ENCODE measurements at places on chromosomes 3 and 15.
A peak's percentile ranks its signal among the peaks of the same experiment; 100 is the strongest.

- no peak for DNase-seq
Measured at GRCh38 chr3:49674497-49674983, 389 bp downstream of the APEH start.

- DNase-seq = no peak
Measured at GRCh38 chr3:128932516-128933212, 53.2 kb downstream of the ACAD9 start.

DNA sequence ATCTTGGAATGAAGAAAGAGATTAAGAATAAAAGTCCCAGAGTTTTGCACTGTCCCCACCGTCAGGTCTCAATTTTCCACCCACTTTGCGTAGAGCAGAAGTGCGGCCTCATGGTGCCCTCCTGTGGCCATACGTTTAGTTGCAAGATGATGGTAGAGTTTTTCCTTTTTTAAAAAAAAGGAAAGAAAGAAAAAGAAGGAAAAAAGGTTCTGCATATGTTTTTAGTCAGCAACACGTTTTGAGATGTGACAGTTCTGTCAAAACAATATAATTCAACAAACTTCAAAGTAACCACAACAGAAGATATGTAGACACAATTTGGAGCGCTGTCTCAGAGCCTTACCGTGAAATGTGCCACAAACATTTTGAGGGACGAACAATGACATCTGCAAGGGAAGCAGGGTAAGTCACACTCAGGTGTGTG lies 24.6 kb downstream of the EBLN2 start:
- DNase-seq = peak; percentile 16

DNA sequence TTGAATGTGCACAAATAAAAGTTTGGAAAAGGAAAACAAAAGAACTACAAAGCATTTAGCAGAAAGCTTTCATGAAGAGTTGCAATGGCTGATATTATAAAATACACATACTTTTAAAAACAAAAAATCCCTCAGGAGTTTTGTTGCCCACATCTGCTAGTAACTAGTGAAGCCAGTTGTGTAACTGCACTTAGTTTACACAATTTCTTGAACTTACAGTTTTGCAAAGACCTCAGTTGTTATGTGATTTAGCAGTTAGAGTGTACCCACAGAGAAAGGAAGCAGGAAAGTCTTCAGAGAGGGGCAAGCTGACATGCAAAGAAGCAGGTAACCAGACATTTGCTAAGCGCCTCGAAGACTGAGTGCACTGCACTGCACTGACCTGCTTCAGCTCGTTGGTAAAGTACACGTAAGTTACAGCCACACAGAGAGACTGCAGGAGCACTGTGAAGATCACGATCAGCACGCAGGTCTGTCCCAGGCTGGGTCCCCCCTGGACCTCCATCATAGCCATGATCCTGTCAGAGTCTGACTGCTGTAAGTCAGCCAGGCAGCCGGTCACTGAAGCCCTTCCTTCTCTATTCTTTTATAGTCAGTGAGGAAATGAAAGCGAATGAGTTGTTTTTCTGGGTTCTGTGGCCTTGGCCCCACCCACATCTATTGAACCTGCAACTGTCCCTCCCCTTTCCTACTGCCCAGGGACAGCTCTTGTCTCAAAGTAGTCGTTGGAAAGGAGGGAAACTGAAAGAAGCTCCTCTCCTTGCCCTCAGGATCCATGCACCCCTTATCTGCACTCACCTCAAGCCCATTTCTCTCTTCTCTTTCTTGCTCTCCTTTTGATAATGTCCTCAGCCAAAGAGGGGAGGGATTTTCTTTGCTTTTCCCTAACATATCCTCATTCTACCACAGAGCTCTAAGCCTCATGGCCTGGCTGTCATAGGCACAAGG lies at the start of gene TNFSF10:
TSS of gene TNFSF10 (minus strand) at position 560 of the 948 bp plus-strand sequence. CDS start at position 514, 46 bp downstream.
- DNase-seq = peak; percentile 21

- DNase-seq = no peak
Measured at GRCh38 chr15:49135911-49136310, 19.5 kb downstream of the COPS2 start.

DNA sequence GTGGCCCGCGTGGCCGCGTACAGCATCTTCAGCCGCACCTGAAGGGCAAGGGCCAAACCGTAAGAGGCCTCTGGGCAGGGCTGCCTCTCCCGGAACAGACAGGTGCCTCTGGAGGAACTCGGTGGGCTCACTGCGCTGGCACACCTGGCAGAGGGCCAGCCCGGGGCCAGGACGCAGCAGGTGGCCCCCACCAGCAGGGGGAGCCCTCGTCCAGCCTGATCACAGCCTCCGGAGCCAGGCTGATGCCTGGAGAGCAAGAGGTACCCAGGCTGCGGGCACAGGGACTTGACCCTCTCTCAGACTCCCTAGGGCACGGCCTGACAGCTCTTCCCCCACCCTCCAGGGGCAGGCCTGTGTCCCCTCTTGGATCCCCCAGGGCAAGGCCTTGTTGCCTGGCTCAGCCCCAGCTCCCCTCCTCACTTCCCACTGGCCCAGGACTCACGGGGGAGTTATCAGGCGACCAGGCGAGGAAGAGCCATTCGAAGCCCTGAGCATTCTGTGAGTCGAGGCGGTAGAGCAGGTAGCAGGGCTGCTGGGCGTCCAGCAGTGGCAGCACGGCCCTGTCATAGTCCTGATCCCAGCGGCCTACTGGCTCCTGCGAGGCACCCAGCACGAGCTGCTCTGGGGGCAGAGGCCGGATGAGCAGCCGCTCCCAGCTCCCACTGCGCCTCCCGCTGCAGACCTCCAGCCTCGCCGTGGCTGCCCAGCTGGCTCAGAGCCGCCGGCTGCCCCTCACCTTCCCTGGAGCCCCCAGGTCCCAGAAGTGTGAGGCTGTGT lies 6.2 kb upstream of the TLR9 start:
- DNase-seq = peak; percentile 80

DNA sequence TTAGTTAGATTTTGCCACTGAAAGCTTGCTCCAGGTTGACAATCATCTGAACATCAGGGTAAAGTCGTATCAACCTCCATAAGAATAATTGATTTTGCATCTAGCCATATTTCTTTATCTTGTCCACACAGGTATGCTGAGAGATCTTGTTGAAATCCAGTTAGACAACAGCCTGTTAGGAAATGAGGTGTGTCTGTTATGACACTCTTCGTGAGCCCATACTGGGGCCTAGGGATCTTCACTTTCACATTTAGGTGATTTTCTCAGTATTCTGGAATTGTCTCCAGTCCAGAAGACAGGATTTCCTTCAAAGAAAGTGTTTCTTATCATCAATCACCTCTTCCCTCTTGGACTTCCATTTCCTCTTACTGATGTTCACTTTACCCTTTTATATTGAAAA lies 18.1 kb downstream of the DNAJB11 start:
- no peak for DNase-seq

GRCh38 chr3:184954251-184954650 lies 142.3 kb downstream of the VPS8 start:
- no peak for DNase-seq

DNA sequence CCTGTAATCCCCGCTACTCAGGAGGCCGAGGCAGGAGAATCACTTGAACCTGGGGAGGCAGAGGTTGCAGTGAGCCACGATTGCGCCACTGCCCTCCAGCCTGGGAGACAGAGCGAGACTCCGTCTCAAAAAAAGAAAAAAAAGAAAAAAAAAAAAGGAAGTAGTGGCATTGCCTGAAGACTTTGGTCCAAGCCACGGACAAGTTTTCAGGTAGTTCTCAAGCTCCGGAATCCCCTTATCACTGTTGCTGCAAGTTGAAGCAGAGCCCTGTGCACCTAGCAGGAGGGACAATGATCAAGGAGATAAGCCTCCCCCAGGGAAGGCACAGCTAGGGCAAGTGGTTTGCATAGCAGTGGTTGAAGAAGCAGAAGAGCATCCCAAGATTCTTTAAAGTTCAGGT lies 97.6 kb downstream of the MEX3B start:
- no peak for DNase-seq

GRCh38 chr3:127525373-127525772 lies 65.2 kb downstream of the TPRA1 start:
- no peak for DNase-seq

DNA sequence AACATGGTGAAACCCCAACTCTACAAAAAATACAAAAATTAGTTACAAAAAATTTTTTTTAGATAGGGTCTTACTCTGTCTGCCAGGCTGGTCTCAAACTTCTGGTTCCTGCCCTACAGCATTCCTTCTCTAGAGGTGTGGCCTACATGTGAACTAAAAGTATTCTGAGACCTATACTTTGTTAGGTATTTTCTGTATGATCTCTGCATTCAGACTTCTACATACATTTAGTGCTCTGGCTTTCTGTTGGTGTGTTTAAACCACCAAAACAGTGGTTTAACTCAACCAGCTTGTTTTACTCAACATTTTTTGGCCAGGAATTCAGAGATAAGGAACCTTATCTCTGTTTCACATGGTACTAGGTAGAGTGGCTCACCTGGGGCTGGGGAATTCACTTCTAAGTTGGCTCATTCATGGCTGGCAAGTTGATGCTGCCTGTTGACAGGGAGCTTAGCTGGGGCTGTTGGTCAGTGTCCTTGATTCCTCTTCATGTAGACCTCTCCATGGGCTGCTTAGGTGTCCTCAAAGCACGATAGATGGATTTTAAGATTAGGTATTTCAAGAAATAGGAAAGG lies 41.4 kb upstream of the BSN start:
- DNase-seq = no peak

DNA sequence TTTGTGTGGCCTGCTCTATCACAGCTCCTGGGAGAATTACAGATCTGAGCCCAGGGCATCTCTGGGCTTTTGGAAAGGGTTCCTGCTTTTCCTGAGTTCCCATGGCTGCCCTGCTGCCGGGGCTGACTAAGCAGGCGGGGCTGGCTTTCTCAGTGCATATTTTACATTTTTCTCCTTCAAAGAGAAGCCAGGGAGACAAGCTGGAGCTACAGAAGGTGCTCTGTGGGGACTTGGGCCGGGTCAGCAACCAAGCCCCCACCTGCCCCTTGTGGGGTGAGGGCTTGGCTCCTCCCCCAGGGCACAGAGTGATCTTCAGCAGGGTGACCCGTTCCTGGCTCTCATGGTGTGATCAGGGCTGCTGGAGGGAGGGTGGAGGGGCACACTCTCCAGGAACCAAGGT lies 17.4 kb downstream of the ABTB1 start:
- no peak for DNase-seq

DNA sequence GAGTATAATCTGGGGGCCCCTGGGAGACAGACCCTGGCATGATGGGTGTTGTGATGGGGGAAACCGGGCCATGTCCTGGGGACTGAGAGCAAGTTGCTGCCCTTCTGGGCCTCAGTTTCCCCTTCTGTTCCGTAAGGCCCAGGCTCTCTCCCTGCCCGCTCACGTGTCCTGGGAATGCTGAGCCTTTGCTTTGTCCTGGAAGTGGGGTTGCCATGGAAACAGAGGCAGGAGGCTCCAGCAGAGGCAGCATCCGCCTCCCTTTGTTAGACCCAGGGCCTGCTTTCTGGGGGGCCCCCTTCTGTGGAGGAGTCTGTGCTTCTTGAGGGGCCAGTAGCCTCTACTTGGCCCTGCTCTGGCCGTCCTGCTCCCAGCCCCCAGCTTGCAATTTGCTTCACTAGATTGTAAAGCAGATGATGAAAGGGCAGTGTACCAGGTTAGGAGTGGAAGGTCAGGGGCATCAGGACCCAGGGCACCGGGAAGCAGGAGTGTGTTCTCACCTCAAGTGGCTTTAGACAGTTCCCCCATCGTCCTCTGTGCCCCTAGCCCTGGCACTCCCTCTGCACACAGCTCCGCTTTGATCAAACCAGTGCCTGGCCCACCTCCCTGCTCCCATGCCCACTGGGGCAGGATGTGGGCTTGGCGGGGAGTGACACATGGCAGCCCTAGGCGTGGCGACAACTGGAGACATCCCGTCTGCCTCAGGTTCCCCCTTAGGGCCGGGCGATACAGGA lies 105.6 kb downstream of the FBLN2 start:
- no peak for DNase-seq

DNA sequence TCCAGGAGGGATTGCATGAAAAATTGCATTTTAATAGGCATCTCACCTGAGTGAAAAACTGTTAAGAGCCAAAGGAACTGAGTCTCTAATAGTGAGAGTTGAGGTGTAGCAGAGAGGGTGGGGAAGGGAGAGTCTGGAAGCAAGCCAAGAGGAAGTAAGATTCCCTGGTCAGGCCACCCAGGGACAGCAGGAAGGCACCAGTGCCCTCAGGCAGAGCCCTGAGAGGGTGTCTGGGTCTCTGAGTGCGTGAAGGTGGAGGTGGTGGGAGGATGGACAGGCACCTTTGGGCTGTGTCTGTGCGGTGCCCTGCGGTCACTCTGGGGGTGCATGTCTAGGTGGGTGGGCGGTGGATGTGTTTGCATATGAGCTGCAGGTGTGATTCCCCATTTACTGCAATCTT lies 300.4 kb upstream of the ROPN1 start:
- no peak for DNase-seq

- no peak for DNase-seq
Measured at GRCh38 chr3:172061724-172062184, 22.4 kb downstream of the FNDC3B start.

- DNase-seq = peak; percentile 56
Measured at GRCh38 chr3:49171119-49171774, at the start of gene KLHDC8B. KLHDC8B (plus strand) TSS chr3:49171598; CDS start chr3:49172770, 1,172 bp downstream.

DNA sequence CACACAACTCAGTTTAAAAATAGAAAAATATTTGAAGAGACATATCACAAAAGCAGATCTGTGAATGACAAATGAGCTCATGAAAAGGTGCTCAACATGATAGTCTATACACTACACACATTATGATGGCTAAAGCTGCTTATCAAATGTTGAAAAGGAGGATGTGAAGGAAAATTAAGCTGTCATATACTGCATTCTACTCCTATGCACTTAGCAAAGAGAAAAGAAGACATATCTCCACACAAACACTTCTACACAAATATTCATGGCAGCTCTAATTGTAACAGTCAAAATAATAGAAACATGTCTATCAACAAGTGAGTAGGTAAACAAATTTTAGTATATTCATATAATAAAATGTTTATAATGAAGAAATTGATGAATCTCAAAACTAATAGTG lies 540.5 kb downstream of the PLOD2 start:
- no peak for DNase-seq

DNA sequence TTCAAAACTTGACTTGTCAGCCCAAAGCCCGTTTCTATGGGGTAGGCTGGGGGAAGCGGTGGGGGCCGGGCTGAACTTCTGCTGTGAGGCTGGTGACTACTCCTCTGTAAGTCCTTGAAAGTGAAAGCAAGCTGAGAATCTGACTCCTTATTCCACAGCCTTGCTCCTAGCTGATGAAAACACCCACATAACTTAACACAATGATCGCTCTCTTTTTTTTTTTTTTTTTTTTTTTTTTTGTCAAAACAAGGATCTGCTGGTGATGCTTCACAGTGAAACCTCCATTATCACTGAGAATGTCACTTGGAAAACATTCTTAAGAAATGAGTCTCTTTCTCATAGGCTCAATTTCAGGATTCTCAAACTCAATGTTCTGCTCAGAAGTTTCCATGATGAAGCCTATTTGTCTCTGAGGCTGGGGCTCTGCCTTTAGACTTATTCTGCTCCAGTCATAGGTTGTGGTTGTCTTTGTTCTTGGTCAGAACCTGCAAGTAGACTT lies 31.4 kb upstream of the TKT start:
- DNase-seq = no peak

DNA sequence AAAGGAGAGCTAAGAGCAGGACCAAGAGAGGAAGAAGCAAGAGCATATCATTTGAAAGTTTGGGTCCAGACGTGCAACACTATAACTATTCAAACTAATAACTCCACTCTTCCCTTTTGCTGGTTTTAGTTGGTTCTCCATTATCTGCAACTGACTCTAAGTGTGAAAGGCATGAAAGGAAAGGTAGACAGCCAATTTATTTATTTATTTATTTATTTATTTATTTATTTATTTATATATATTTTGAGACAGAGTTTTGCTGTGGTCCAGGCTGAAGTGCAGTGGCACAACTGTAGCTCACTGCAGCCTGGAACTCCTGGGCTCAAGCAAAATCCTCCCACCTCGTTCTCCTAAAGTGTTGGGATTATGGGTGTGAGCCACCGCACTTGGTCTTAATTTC lies 22.1 kb upstream of the PIK3CB start:
- no peak for DNase-seq
